Caudate nucleus (tissue), 63 donors: ENCODE measurements at places on chromosomes 5 and 9.

- no peak for DNase-seq
These were observed 9.5 kb downstream of the SHC3 start for GRCh38 chr9:89168901-89169813.

- DNase-seq = no peak
These were observed 26.4 kb downstream of the EHMT1 start for GRCh38 chr9:137645211-137645610.

GRCh38 chr9:91245431-91246313, 116.0 kb downstream of the AUH start:
- DNase-seq = no peak

- DNase-seq = peak; percentile 70
These were observed at the start of gene AK3 for GRCh38 chr9:4740638-4741364. Gene AK3, minus strand, starts transcription at chr9:4741202. Its CDS starts 115 bp downstream, at chr9:4741087.

- DNase-seq = no peak
These were observed 6.9 kb upstream of the RIC1 start for GRCh38 chr9:5622016-5622415.

DNA sequence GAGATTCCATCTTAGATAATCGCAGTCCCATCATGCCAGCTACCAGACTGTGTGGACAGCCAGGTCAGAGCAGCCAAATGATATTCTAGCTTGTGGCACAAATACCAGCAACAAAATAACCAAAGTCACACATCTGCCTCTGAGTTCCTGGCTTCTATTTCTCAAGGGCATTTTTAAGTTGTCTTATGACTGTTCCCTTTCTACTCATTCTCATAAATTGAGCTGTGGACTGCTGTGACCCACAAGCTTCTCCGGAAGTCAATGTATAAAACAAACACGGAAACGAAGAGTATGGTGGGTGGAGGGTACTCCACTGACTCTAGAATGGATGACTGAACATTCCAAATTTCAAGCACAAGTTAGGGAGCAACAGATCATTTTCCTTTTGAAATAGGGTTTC, 43.9 kb downstream of the PDCD1LG2 start:
- DNase-seq = no peak

DNA sequence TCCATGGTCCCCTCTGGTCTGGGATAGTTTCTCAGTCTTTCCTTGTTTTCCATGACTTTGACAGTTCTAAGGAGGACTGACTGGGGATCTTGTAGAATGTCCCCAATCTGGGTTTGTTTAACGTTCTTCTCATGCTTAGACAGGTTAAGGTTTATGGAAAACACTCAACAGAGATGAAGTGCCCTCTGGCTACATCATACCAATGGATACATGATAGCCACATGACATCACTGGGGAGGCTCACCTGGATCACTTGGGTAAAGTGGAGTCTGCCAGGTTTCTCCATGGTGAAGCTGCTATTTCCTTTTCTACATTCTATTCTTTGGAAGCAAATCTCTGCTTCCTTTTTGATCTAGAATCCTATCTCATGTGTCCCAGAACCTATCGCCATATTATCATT, 23.8 kb upstream of the ALDH1B1 start:
- no peak for DNase-seq

DNA sequence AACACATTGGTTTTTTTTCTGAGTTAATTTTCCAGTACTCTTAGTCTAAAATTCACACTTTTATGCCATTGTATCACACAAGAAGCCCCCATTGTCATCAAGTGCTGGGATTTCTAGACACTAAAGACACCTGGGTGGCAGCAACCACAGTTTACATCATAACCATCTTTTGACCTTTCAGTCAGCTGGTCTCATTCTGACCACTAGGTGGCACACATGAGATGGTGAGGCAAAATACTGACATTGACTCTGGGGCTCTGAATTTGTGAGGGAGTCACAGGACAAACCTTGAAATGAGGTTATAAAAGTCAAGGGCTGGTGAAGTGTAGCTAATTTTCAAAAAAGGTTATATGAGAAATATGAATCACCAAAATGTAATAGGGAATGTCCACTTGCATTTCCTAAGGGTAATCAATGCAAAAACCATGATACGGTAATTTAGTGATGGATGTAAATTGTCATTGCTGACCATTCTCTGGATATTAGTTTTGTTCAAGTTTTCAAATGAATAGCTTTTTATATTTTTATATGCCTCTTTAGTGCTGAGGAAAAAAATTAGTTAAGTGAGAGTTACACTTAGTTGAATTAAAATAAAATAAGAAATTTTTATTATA, 229.4 kb downstream of the DMAC1 start:
- peak; percentile 4 for DNase-seq

DNA sequence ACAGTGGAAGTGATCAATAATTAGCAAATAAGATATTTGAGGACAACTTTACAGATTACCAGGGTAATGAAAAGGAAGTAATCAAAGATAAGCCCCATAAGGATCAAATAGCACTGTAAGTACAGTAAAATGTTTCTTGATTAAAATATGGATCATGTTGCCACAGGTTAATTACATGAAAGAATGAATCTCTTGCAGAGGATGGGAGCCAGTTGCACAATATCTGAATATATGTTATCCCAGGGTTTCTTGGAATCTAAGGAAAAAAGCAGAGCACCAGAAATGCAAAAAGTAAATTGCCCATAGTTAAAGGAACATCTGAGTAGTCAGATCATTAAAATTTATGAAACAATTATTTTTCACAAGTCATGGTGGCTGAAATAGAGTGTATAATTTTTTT, 13.8 kb upstream of the SRP19 start:
- no peak for DNase-seq

DNA sequence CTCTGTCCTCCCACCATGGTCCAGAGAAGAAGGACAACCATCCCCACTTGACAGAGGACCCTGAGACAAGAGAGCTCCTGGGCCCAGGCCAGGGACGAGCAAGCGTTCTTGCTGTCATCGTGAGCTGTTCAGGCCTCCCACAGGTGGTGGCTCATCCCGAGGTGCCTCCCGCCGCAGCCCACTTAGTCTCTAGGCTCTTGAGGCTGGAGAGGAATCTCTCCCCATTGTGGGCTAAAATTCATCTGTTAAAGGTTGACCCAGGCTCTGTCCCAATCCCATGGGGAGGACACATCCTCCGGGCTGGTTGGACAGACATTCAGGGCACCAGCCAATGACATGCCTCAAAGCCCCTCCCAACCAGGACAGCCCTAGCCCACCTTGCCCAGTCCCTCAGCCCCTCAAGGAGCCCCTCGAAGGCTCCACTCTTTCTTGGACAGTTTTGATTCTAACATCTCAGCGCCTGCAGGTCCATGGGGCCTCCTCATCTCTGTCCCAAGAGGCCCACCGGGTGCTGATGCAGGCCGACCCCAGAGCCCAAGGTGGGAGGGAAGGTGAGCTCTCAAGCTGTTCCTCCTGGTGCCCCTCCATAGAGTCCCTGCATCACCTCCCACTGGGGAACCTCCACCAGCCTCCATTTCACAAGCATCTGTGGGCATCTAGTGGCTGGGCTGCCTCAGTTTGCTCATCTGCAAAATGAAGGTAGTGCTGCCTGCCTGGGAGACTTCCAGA, 52.9 kb downstream of the BARX1 start:
- no peak for DNase-seq

DNA sequence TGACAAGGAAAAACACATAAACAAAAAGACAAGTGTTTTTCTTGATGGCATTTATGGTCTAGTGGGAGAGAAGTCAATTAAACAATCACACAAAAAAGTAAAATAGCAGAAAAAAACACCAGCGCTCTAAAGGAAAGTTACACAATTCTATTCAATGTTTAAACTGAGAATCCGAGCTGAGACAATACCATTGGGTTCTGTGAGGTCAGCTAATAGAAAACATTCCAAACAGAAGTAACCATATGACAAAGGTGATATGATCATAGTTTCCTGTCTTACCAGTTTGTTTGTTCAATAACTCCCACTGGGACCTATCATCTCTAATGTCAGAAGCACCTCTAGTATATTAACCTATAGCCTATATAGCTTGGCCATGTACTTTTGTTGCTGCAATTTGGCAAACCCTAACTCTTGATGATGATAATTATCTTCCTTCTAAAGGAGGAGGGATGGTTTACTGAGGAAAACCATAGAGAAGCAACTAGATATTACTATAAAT, 1030.0 kb downstream of the CDH12 start:
- no peak for DNase-seq

DNA sequence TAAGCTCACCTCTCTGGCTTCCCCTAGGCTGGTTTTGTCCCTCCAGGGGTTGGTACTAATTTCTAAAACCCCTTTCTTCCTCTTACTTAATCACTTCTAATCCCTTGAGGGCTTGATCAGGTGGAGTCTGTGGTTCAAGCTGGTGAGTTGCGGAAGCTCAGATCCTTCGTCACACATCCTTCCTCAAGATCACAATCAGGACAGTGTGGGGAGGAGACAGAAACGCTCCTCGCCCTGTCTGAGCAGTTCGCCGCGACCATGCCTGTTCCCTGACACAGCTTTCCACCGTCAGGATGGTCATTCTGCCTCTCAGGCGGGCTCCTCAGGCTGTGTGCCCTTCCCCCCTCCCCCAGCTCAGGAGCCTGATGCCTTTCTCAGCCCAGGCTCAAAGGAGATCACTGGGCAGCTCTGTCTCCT, 24.3 kb downstream of the CPLX2 start:
- no peak for DNase-seq

DNA sequence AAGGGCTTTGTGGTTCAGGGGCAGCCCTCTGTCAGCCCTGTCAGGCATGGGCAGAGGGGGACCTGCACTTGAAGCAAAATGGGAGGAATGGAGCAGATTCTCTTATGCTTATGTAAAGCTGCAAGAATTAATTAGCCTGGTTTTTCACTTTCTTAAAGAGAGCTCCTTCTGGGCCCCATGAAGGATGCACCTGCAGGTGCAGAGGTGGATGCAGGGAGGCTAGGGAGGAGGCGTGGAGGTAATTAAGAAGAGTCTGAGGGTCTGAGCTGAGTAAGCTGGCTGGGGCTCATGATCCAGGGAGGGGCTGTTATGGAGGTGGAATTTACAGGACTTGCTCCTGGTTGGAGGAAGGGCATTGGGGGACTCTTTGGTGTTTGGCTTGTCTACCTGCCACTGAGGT, 22.0 kb downstream of the NSG2 start:
- no peak for DNase-seq

DNA sequence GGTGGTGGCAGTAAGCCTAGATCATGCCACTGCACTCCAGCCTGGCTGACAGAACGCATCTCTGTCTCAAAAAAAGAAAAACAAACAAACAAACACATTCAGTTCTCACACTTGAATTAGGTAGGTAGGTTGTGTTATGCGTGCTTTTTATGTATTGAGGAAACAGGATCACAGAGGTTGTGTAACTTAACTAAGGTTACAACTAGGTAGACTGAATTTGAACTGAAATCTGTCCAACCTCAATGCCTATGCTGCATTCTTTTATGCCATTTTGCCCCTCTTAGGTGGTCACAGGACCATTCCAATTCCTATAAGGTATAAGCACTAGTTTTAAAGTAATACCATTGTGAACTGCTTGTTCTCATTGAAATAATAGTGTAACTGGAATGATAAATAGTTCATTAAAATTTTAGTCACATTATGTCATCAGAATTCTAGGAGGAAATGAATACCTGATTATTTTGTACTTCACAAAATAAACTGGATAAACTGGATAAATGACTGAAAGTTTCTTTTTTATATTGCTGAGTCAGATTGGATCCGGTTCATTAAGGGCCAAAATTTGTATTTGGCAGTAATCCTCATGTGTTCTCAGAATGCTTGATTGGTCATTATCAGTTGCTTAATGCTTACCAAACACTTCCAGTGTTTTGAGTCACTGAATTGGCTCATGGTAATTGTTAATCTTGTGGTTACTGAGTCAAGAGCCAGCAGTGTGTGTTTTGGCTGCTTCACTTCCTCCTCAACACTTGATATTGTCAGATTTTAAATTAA, 7.1 kb downstream of the UBAP1 start:
- DNase-seq = no peak

DNA sequence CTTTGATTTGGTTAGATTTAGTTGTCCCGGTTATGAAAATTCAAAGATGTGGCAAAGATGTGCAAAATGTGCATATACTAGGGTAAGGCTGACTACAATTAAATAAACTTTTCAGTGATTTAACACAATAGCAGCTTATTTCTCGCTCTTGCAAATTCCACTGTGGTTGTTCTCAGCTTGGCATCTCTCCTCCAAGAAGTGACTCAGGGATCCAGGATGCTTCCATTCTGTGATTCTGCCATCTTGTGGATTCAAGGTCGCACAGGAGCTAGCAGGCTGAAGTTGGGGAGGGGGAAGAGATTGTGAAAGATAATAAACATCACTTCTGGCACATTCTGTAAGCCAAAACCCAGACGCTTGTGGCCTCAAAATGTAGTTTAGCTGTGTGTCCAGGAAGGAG, 60.1 kb upstream of the TGFBR1 start:
- no peak for DNase-seq

DNA sequence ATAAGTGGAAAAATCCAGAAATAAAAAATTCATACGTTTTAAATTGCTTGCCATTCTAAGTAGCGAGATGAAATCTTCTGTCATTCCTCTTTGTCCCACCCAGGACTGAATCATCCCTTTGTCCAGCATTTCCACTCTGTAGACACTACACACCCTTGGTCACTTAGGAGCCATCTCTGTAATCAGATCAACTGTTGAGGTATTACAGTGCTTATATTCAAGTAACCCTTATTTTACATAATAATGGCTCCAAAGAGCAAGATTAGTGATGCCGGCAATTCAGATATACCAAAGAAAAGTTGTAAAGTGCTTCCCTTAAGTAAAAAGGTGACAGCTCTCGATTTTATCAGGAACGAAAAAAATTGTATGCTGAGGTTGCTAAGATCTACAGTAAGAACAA, 60.4 kb downstream of the TRIM36 start:
- no peak for DNase-seq

DNA sequence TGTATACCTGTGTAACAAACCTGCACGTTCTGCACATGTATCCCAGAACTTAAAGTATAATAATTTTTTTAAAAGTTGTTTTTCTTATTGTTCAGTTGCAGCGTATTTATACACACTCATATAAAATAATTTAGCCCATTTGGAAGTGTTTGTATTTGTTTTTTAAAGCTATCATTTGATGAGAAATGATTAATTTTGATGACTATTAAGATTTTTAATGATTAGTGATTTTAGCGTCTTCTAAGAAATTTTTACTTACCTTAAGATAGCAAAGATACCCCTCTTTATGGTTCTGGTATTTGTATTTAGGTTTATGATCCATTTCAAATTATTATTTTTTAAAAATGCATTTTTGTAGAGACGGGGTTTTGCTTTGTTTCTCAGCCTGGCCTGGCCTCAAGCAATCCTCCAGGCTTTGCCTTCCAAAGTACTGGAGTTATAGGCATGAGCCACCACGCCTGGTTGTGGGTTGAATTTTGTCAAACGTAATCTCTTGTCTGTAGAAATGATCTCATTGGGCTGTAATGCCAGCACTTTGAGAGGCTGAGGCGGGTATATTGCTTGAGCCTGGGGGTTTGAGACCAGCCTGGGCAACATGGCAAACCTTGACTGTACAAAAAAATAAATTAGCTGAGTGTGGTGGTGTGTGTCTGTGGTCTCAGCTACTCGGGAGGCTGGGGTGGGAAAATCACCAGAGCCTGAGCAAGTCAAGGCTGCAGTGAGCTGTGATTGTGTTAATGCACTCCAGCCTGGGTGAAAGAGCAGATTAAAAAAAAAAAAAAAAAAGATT, 26.9 kb downstream of the CSNK1G3 start:
- DNase-seq = no peak

GRCh38 chr5:61679562-61679961, 347.5 kb downstream of the ZSWIM6 start:
- no peak for DNase-seq

- DNase-seq = peak; percentile 85
These were observed at the start of gene IDNK for GRCh38 chr9:83622939-83623678. Gene IDNK, plus strand, starts transcription at chr9:83623143. Its CDS starts 29 bp downstream, at chr9:83623172.
